ENCODE measurements at places on chromosomes 3 and 15.

DNA sequence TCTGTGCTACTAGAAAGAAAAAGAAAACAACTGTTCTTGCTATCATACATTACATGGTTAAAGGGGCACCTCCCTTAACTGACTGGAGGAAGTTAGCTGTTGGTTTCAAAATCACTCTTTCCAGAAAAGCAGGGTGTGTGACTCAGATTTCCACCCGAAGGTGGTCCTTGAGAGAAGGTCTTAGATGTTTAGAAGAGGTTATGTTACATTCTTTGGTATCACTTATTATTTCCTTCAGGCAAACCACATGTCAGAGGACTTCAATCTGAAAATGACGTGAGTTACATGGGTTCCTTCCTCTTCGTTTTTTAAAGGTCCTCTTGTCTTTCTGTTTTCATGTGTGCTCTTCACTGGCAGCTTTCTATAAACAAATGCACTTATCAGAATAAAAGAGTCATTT lies 307.9 kb upstream of the CBLB start:
- no peak for DNase-seq

DNA sequence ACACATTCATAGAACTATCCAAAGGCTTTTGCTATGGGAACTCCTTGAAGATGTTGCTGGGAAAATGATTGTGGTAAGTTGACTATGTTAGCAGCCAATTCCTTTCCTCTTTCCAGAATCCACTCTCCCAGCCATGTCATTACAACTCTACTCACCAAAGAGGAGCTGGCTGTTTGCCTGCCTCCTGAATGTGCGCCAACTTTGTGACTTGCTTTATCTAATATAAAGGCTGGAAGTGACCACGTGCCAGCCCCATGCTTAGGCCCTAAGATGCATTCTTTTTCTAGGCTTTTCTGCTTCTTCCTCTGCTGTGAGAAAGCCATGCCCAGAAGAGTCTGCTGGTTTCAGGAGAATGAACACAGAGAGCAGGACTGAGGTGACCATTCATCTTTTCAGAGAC lies 182.2 kb downstream of the GABRB3 start:
- no peak for DNase-seq

DNA sequence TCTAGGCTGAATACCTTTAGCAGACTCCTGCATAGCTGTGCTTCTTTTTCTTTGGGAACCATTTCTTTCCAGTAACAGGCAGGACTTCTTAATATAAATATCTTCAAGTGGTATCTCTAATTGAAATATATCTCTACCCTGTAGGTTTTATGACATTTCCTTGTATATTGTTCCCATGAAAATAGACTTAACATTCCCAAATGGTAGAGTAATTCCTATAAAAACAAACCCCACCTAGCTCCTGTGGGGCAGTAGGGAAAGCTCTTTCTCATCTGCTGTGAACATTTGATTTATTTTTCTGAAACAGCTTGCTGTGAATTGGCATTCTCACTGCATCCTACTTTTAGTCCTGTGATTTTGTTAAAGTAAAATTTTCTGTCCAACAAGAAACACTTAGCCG lies 20.8 kb downstream of the SELENOT start:
- no peak for DNase-seq

GRCh38 chr3:99921986-99922385 lies 104.3 kb downstream of the CMSS1 start:
- no peak for DNase-seq

DNA sequence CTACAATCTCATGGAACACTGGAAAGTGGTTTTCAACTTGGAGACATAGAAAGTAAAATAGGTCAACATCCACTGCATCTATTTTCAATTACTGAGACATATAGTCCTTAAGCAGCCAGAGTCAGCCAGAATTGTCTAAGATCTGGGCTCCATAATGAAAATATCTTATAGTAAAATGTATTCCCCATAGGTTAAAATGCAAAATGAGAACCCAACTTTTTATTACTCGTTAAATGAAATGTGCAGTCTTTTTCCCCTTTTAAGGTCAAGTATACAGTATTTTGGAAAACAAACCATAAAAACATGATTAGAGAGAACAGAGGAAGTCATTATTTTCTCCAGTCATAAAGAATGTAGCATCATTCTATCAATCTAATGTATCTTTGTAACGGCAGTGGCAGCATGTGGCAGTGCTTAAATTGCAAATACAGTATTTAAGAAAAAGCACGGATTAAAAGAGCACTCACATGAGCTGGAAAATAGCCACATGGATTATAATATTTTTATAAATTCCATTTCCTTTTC lies 64.4 kb upstream of the CPB1 start:
- DNase-seq = no peak

- DNase-seq = peak; percentile 4
Measured at GRCh38 chr15:56587686-56588085, 122.7 kb upstream of the MNS1 start.
